Heart left ventricle (tissue), 16 donors: ENCODE measurements at places on chromosomes 5 and 9.

DNA sequence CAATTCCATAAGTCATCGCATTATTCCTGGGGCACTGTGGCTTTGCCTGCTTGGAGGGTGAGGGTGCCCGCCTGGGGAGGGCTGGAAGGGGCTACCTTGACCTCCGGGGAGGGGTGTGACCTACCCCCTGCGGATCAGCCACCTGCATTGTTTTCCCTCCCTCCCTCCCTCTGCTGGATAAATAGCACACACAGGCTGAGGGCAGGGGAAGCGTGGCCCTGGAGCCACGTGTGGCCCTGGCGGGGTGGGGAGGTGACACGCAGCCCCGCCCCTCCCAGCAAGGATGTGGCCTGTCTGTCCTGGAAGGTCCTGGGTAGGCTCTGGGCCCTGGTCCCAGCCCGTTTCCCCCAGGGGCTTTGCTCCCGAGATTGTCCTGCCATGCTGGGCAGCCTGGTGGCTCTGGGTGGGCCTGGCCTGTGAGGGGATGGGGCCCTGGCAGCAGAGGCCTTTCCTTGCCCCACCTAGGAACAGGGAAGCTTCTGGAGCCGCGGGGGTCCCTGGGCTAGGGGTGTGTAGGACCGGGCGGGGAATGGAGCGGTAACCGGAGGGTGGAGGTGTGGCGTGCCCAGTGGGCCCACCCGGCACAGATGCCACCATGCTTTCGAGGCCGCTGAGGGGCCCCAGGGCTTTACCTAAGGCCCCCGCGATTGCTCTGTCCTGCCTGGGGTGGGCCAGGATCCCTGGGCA lies 33.4 kb downstream of the RXRA start:
- no peak for DNase-seq

DNA sequence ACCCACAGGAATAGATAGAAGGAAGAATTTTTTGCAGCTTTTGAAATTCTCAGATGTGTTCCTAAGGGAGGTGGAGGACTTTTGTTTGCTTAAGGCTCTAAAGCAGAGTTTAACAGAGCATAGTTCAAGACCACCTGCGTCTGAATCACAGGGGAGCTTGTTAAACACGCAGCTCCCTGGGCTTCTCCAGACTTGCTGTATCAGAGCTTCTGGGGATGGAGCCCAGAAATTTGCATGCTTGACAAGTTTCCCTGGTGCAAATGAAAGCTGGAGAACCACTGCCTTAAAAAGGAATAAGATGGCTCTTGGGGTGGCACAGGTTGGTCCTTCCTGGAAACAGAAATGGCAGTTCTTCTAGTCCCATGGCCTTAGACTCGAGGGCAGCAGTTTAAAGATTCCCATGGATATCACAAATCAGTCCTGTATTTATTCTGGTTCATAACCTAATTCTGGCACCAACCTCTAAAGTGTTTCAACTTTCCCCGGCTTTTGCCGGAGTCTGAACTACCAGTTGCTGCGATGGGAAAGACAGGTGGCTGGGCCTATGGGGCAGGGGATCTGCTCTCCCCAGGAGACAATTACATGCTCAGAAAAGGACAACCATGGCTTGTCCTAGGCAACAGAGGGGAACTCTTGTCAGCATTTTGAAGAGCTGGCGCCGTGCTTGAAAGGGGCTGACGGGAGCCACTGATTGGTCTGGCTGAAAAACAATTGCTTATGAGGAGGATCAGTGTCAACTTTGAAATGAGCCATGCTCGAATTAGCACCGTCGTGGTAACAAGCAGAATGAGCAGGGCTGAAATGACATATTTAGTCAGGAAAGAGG lies 599.6 kb downstream of the CCDC171 start:
- no peak for DNase-seq

- DNase-seq: no peak
These were observed 552.8 kb upstream of the ST8SIA4 start for GRCh38 chr5:101455851-101456250.

DNA sequence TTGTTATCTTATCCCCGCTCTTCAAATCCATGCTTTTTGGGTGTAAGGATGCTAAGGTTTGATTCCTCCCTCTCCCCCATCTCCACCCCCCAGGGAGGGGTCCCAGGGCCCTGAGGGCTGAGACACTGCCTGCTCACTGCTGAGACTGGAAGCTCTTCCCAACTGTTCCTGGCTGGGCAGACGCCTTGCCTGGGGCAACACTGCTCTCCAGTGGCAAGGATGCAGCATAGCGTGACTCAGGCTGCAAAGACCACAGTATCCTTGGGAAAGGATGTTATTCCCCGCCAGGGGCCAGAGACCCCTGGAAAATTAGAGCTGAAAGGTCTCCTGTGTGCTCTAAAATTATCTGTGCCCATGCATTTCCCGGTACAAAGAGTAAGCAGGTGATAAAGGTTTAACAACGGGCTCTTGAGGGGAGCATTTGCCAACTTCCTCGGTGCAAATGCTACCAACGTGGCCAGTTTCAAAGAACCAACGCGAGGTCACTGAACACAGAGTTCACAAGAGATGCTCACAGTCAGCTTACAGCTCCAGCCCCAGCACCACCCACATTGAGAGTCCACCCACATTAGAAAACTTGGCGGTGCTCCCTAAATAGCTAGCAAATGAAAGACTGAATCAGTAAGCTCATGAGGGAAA lies 271.9 kb downstream of the NSG2 start:
- DNase-seq: no peak

GRCh38 chr9:1871626-1872419 lies 143.3 kb upstream of the SMARCA2 start:
- no peak for DNase-seq

- DNase-seq: no peak
These were observed 36.5 kb upstream of the HSPA9 start for GRCh38 chr5:138611678-138612218.

DNA sequence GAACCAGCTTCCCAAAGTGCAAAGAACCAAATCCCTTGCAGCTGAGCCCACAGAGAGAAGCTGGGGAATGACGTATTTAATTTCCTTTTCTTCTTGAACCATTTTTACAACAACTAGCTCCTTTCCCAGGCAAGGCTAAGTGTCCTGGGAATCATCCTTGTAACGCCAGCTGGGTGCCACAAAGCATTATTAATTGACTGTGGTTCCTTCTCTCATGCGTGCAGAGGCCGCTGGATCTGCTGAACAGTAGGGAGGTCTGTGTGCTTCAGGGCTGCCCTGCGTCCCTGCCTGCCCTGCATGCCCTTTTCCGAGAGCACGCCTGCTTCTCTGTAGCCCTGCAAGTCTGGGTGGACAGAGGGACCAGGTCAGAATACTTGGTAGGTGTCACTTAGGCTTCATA lies 124.1 kb upstream of the OTULINL start:
- no peak for DNase-seq

DNA sequence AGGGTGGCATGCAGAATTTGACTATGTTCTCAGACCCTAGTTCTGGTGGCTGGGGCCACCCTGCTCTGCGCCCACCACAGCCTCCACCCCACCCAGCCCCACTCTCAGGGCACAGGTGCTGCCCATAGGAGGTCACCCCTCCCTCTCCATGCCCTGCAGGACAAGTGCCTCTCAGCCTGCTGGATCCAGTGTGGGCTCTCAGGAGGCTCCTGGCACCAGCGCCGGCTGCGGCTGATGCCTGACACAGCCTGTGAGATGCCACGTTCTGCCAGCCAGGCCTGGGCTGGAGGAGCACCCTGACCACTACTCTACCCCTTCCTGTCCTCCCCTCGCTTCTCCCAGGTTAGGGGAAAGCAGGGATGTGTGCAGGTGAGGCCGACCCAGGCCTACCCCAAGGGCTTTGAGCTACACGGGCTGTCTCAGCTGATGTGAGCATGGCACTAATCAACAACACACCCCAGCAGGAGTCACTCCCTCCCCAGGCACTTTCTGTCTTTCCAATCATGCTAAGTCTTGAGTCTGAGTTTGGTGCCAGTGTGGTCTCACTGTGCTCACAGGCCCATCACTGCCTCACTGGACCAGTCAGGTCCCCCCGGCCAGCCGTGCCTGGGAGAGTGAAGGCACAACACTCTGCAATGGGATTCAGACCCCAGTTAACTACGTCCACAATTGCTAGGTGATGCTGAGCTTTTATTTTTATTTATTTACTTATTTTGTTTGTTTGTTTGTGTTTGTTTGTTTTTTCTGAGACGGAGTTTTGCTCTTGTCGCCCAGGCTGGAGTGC lies 12.1 kb upstream of the BARX1 start:
- DNase-seq: no peak

DNA sequence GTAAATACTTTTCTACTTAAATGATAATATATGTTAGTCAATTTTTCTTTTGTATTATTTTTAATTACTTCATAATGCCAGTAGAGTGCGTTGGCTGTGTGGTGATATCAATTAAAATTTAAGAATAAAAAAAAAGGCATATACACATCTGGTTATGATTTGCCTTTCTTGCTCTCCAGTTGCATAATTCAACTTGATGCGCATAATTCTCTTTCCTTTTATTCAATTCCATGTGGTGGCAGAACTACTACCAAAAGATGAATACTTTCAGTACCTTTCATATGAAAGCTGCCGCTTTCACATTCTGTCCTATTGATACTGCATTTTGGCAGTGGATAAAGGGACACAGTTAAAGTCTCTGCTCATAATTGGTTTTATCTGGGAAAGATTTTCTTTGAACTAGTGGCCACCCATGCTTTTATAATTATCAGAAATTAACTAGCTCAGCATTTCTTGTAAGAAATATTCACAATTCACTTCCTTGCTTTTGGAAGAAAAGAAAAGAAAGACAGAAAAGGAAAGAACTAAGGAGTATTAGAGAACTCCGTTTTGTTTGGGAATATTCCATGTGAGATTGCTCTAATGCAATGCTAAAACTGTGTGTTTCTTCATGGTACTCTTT lies 12.3 kb upstream of the ADGRV1 start:
- DNase-seq: no peak

- no peak for DNase-seq
These were observed 367.6 kb downstream of the GLIS3 start for GRCh38 chr9:3931996-3932906.

- no peak for DNase-seq
These were observed 1.4 kb downstream of the PTTG1 start for GRCh38 chr5:160423099-160423498.

- DNase-seq: no peak
These were observed 109.5 kb upstream of the RAD23B start for GRCh38 chr9:107173422-107174180.

GRCh38 chr5:36751886-36752285 lies 124.7 kb upstream of the NIPBL start:
- no peak for DNase-seq

- no peak for DNase-seq
These were observed 159.4 kb upstream of the CCNH start for GRCh38 chr5:87572090-87572489.

DNA sequence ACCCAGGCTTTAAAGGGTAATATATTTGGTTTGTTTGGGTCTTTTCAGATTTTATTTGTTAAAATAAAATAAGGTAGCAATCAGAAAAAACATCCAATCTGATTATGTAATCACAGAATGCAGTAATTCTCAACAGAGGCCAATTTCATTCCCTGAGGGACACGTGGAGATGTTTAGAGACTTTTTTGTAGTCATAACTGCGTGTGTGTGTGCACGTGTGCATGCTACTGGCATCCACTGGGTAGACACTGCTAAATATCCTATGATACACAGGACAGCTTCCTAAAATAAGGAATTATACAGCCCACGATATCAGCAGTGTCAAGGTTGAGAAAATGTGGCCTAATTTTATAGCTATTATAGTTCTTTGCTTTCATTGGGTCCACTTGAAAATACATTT lies 180.8 kb upstream of the KLF9 start:
- DNase-seq: no peak

DNA sequence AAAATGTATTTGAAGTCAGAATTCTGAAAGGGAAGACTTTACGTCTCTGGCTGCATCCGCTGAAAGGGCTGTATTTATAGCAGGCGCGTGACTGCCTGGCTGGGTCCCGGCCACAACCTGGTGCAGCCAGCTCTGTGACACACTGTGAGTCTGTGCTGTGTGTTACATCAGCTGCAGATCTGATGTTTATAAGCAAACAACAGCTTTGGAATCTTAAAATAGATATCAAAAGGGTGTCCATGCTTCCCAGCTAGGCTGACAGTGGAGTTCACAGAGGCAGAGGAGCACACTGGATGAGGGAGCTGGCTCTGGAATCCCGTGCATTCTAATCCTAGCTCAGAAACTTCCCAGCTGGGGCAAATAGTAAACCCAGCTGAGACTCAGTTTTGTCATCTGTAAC lies 433.4 kb upstream of the BRINP1 start:
- DNase-seq: peak; percentile 28

DNA sequence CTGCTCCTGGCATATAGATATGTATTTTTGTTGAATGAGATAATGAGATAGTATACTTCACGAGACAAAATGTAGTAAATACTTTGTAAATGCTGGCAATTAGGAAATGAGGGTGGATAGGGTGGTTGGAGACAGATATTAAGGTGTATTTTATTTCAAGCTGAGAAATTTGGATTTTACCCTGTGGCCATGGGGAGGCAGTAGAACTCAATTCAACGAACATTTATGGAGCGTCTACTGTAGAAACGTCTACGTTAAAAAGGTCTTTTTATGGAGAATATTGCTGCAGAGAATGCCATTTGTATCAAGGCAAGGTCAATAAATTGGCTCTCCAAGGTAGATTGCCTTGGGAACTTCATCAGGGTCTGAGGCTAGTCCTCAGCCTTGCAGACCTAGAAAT lies 21.5 kb upstream of the RALGPS1 start:
- DNase-seq: no peak

- DNase-seq: no peak
These were observed 47.8 kb upstream of the INSYN2B start for GRCh38 chr5:170028124-170028523.

DNA sequence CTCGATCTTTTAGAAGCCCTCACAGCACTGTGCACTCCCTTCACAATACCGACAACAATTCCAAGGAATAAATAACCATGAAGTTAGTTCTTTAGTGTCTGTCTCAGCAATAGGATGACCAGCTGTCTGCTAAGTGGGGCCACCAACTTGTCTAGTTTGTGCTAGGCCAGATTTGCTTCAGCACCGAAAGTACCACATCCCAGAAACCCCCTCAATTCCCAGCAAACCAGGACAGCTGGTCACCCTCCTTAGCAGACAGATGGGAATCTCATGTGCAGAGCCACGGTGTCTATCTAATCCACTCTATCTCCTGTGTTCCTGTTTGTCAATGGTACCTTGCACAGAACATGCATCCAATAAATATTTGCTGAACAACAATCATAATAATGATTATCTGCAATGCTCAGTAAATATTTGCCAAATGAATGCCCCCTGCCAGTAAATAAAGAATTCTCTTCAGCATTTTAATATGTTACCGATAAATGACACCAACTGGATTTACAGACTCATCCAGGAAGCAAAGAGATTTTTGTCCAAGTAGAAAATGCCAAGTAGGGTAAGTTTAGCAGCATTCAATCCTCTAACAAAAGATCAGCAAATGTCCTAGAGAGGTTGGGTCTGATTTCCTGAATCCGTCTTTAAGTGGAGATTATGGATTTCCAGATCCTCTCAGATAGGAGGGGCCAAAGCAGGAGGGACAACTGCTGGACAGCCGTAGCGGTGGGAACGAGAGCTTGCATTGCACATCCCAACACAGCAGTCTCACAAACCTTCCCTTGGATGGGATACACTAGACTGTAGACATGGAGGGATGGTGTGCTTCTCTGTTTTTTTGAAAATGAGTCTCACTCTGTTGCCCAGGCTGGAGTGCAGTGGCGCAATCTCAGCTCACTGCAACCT lies 51.9 kb upstream of the ANKRD33B start:
- no peak for DNase-seq

- DNase-seq: no peak
These were observed 45.7 kb upstream of the CFAP157 start for GRCh38 chr9:127660886-127661741.

- DNase-seq: no peak
These were observed 43.5 kb downstream of the SEMA6A start for GRCh38 chr5:116531117-116531516.
